ENCODE measurements at places on chromosomes 12 and 14. TPM values are rescaled to one million over a fixed set of nuclear protein-coding genes. Genes with fewer than 3 reads are reported as not detected.

DNA sequence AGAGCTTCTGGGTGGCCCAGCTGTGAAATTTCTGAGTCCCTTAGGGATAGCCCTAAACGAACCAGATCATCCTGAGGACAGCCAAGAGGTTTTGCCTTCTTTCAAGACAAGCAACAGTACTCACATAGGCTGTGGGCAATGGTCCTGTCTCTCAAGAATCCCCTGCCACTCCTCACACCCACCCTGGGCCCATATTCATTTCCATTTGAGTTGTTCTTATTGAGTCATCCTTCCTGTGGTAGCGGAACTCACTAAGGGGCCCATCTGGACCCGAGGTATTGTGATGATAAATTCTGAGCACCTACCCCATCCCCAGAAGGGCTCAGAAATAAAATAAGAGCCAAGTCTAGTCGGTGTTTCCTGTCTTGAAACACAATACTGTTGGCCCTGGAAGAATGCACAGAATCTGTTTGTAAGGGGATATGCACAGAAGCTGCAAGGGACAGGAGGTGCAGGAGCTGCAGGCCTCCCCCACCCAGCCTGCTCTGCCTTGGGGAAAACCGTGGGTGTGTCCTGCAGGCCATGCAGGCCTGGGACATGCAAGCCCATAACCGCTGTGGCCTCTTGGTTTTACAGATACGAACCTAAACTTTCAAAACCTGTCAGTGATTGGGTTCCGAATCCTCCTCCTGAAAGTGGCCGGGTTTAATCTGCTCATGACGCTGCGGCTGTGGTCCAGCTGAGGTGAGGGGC is 38.9 kb downstream of the DAD1 start:
- peaks cover 82% of the 10 kb centered on the region for H3K36me3 ChIP-seq
- no peaks in the 10 kb centered on the region for H3K27me3 ChIP-seq
- H3K4me1 ChIP-seq, result peaks cover 94% of the 10 kb centered on the region

GRCh38 chr14:68479247-68479646 is 313.6 kb downstream of the ZFP36L1 start:
- peaks cover 44% of the 10 kb centered on the region for H3K4me1 ChIP-seq
- H3K27me3 ChIP-seq, result no peaks in the 10 kb centered on the region
- no peak for DNase-seq
- no peak overlapping the region for H3K27ac ChIP-seq
- H3K36me3 ChIP-seq, result no peaks in the 10 kb centered on the region

PUS1 gene
- 56.5 TPM for total RNA-seq

DNA sequence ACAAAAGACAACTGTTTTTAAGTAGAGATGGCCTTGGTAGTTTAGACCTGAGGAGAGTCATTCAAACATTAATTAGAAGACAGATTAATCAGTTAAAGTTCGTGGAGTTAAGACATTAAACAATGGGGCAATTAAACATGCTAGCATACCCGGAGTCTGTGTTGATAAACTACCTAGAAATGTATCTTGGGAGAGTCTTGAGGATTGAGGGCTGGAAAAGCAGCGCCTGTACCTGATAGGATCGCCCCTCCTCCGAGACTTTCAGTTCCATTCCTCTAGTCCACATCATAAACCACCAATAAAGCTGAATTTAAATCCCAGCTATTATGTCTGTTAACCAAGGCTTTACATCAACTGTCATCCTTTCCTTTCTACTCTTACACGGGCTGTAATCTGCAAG is 1.0 kb upstream of the KRAS start:
- H3K27ac ChIP-seq, result peak overlapping the region; percentile 26
- H3K4me3 ChIP-seq, result peak overlapping the region; percentile 83
- H3K4me1 ChIP-seq, result peaks cover 33% of the 10 kb centered on the region
- H3K27me3 ChIP-seq, result peaks cover 3% of the 10 kb centered on the region
- peaks cover 5% of the 10 kb centered on the region for H3K36me3 ChIP-seq
